Activated CD4-positive, alpha-beta memory T cell treated with anti-CD3 and anti-CD28 coated beads for 36 hours (primary cell): ENCODE measurements at places on chromosomes 3 and 15. TPM values are rescaled to one million over a fixed set of nuclear protein-coding genes. Genes with fewer than 3 reads are reported as not detected.

DNA sequence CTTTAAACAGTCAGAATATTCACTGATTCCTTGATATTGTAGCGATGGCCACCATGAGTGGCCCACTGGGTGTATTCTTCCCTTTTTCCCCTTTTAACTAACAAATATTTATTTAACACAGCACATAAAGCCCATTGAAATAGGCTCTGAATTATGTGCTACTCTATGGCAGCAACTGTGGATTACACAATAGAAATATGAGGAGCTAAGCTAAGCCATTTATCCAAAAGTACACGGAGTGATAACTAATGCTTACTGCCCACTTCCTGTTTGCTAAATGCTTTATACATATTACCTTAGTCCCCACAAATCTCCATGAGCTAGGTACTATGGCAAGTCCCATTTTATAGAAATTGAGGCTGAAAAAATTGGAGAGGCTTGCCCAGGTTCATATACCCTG is 17.9 kb downstream of the ILDR1 start:
- no peak for DNase-seq

Gene MGLL
- total RNA-seq, result 0.31 TPM

Gene STAB1
- not detected for total RNA-seq

DNA sequence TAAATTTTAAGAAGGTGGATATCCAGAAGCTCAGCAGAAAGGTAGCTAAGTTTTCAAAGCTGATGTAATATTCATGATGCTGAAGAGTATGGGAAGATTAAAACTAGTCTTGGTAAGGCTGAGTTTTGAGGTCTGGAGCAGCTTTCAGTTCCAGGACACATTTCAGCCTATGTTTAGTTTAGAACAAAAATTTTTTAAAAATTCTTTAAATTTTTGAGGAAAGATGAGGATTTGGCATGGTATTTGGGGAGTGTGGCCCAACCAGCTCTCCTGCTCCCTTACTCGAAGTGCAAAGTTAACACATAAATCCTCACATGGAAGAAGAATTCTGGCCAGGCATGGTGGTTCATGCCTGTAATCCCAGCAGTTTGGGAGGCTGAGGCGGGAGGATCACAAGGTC is 1039.1 kb downstream of the NAALADL2 start:
- no peak for DNase-seq

Gene STAC
- not detected for total RNA-seq

Gene SMCO1
- total RNA-seq, result not detected

Gene NR1I2
- total RNA-seq, result 0.39 TPM

- no peak for DNase-seq
Measured at GRCh38 chr15:100030586-100031229, 297.5 kb upstream of the LYSMD4 start.

DNA sequence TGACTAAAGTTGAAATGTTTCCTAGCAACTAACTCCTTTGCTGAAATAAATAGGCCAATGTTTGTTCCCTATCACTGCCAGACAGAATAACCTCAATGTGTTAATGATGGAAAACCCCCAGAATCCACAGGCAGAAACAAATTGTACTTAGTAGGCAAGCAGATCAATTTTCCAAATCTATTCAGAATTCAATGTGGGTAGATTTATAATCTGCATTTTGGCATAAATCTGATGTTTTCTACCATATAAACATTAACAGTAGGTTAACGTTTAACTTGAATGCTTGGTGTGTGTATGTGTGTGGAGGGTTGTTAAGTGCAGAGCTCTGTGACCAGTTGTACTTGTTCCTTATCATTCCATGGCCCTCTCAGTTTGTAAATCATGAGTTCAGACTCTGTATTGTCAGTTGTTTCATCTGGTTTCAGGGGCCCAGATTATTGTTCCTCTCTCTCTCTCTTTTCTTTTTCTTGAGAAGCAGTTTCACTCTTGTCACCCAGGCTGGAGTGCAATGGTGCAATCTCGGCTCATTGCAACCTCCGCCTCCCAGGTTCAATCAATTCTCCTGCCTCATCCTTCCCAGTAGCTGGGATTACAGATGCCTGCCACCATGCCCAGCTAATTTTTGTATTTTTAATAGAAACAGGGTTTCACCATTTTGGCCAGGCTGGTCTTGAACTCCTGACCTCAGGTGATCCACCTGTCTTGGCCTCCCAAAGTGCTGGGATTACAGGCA is 32.8 kb downstream of the PLSCR1 start:
- no peak for DNase-seq

DNA sequence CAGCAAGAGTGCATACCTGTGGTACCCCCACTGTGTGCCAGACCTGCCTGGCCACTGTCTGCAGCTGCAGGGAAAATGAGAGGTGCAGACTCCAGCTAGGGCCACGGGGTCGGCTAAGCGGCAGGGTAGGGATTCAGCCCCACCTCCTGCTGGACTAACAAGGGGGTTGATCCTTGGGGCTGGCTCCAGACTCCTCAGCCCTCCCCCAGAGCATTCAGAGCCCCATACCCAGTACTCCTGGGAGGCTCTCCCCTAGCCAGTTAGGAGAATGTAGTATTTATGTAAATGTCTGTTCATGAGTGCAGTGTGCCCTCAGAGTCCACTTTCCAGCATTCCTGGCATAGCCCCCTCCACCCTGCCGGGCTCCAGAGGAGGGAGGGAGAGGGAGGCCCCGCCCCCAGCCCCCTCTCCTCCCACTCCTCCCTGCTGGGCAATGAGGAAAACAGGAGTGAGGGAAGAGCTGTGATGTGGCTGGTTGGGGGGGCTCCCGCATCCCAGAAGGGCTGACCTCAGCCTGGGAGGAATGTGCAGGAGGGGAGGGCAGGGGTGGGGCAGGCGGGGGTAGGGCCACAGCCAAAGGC is 4.5 kb upstream of the SEMA3B start:
- DNase-seq, result no peak

- DNase-seq, result no peak
Measured at GRCh38 chr3:24259901-24260512, 234.6 kb downstream of the THRB start.

Gene ACKR4
- not detected for total RNA-seq

Gene CPNE9
- total RNA-seq, result not detected

DNA sequence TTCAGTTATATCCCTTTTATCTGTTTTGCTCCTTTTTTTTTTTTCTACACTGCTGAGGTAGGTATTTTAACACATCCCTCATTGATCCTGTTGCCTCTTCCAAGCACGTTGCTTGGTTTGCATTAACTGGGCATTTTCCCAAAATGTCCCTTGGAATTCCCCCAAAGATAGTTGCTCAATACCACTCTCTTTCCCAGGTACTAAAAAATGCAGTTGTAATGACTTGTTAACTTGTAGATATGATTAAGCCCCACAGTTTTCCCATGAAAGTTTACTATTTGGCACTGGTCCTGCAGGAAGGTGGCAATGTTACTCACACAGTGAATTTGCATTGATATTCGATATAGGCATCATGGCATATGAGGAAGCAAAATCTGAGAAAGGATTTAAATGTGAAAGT is 67.1 kb downstream of the GRM7 start:
- no peak for DNase-seq

DNA sequence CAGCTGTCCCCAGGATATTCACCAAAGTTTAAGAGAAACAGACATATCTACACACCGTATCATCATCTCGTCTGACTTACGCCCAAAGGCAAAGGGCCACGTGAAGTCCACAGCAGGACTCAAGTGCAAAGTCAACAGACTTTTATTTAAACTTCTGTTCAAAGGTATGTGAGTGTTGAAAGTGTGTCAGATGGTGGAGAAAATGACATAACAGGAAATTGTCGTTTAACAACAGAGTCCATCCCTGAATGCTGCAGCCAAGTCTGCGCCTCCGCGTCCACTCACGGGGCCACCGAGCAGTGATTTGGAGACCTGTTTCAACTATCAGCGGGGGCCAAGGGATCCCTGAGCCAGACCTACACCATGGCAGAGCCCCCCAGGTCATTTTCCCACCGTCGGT is 165.6 kb downstream of the XXYLT1 start:
- no peak for DNase-seq

- DNase-seq, result no peak
Measured at GRCh38 chr15:70704731-70705130, 58.6 kb downstream of the UACA start.

GRCh38 chr3:128073807-128074206 is 21.6 kb downstream of the SEC61A1 start:
- no peak for DNase-seq

Gene CACNA2D2
- total RNA-seq, result 0.63 TPM

Gene GATM
- total RNA-seq, result 1.3 TPM

DNA sequence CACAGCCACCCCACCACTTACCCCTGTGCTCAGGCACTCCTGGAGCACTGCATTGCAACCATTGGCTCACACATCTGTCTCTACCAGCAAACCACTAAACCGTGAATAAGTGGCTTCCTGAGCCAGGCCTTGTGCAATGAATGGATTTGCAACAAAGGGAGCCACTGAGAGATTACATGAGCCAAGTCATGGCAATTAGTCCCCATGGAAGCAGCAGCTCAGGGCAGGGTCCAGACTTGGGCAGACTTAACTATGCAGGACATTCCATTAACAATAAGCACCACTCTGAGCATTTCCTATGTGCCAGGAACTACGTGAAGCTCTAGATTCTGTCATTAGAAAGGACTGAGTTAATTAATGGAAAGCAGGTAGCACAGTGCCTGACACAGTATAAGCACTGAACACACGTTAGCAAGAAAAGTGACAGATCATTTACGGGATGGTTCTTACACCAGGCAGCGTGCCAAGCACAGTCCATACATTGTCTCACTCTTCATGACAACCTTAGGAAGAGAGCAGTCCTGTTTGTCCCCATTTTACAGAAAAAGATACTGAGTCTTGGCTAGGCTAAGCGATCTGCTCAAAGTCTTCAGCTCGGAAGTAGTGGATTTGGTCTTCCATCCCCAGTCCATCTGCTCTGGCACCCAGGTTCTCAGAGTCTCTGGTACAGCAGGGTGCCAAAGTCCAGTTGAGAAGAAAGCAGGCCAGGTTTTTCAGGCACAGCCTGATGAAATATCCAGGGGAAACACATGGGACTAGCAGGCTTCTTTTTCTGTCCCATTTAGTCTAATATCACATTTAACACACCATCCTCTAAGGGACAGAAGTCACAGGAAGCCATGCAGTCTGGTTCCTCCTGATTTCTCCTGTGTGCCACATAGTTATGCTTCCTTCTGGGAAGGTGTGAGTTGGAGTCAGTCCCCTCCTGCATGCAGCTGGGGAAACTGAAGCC is 44.1 kb downstream of the LIPC start:
- DNase-seq, result no peak

Gene SLC28A1
- not detected for total RNA-seq

Gene CLDN18
- not detected for total RNA-seq

Gene DNAH12
- 0.14 TPM for total RNA-seq

Gene SPINK8
- total RNA-seq, result not detected

- peak; percentile 74 for DNase-seq
Measured at GRCh38 chr3:16448639-16449070, 64.8 kb downstream of the RFTN1 start.

DNA sequence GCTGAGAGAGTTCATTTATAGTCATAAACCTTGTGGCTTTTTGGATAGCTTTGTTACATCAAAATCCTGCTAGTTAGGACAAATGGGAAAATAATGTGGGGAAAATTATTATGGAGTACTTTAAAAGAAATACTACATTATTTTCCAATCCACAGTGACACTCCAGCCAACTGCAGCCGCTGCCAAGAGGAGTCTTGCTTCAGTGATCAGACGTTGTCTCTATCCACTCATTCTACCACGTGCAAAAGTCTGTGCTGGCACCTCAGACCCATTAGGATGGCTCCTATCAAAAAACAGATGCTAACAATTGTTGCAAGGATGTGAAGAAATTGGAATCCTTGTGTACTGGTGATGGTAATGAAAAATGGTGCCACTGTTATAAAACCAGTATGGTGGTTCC is 128.6 kb upstream of the IQSEC1 start:
- DNase-seq, result no peak

DNA sequence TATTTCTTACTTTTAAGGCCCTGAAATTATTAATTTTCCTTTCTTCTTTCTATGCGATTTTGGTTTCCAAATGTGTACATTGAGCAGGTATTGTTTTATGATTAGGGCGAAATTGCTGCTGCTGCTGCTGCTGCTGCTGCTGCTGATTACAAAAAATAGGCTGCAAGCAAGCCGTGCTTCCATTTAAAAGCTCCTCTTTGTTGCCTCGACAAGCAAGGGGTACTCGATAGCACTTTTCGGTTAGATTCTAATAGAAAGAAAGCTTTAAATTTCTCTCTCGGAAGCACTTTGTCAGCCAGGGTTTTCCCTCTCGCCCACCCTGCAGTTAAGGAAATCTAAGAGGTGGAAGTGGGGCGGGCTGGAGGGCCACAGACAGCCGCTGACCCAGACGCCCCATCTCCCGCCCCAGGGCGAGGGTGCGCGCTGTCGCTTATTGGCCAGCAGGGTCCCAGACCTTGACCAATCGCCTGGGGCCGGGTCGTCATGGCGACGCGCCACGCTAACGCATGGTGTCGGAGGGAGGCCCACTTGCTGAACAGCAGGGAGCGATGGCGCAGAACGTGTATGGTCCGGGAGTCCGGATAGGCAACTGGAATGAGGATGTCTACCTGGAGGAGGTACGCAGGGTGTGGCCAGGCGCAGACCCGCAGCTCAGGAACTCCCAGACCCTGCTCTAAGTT is at the start of gene CFAP161:
TSS of gene CFAP161 (plus strand) at position 489 of the 680 bp plus-strand sequence. CDS start at position 549, 60 bp downstream.
- DNase-seq, result peak; percentile 47

Gene ARHGEF3
- 31.5 TPM for total RNA-seq

Gene SLCO2A1
- not detected for total RNA-seq

- no peak for DNase-seq
Measured at GRCh38 chr3:23805210-23805632, 534 bp upstream of the UBE2E1 start.

DNA sequence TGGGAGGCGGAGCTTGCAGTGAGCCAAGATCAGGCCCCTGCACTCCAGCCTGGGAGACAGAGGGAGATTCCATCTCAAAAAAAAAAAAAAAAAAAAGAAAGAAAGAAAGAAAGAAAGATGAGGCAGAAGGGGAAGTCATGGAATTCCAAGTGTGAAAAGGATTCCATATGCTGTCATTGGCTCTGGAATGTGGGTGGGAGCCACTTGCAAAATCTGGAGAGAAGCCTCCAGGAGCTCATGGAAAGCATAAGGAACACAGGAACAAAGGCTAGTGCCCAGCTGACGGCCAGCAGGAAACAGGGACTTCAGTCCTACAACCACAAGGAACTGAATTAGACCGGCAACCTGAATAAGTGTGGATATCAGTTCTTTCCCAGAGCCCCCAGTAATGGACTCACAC is 12.5 kb upstream of the TRAK1 start:
- no peak for DNase-seq

Gene PAK6
- 0.69 TPM for total RNA-seq
